ENCODE measurements at places on chromosomes 4 and X.

DNA sequence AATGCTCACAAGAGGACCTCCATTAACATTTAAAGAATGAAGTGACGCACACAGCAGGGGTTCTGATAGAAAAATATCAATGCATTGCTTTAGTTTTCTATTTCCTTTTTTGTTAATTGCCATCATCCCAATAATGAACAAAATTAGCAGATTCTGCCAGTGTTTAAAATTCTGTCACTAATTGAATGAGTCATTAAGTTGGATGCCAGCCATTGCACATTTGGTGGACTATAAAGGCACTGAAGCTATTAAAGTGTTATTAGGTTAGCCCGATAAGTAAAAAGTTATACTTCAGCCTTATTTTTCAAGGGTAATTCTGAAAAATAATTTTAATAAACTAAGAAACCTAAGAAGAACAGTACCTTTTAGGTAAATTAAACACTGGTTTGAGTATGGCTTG is 53.1 kb downstream of the MAP3K15 start:
- DNase-seq, result no peak
- H3K36me3 ChIP-seq, result no peaks in the 10 kb centered on the region
- H3K27me3 ChIP-seq, result no peaks in the 10 kb centered on the region
- H3K27ac ChIP-seq, result no peak overlapping the region
- H3K4me3 ChIP-seq, result no peak overlapping the region
- H3K4me1 ChIP-seq, result no peaks in the 10 kb centered on the region

DNA sequence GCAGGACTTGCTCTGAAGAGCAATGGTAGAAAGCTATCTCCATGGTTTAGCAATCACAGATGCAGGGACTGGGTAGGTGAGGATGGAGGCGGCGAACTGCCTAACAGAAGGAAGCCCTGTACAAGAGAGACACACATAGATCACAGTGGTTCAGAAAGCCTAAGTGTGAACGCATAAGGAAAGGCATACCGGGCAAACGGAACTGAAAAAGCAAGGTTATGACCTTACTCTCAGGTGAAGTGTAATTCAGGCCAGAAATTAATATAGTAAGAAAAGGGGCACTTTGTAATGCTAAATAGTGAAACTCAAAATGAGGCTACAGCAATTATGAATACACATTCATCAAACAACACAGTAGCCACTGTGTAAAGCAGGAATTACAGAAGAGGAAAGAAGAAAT is 126.6 kb downstream of the PALLD start:
- no peaks in the 10 kb centered on the region for H3K27me3 ChIP-seq
- H3K27ac ChIP-seq, result no peak overlapping the region
- peaks cover 4% of the 10 kb centered on the region for H3K4me1 ChIP-seq
- no peak for DNase-seq
- no peak overlapping the region for H3K4me3 ChIP-seq

GRCh38 chr4:23946299-23946698 is 56.5 kb upstream of the PPARGC1A start:
- no peak for DNase-seq
- no peak overlapping the region for H3K4me3 ChIP-seq
- peaks cover 4% of the 10 kb centered on the region for H3K4me1 ChIP-seq
- no peak overlapping the region for H3K27ac ChIP-seq

- H3K27me3 ChIP-seq, result no peaks in the 10 kb centered on the region
- H3K36me3 ChIP-seq, result no peaks in the 10 kb centered on the region
- DNase-seq, result no peak
- peak overlapping the region; percentile 12 for H3K27ac ChIP-seq
- H3K4me1 ChIP-seq, result peaks cover 42% of the 10 kb centered on the region
Observed at GRCh38 chr4:3305610-3306371, 13.0 kb downstream of the RGS12 start.

- H3K27ac ChIP-seq, result no peak overlapping the region
- H3K4me3 ChIP-seq, result no peak overlapping the region
- no peaks in the 10 kb centered on the region for H3K4me1 ChIP-seq
- no peaks in the 10 kb centered on the region for H3K27me3 ChIP-seq
Observed at GRCh38 chr4:109207061-109207460, 95.4 kb downstream of the COL25A1 start.

GRCh38 chr4:12126474-12126873 is 697.8 kb upstream of the HS3ST1 start:
- no peaks in the 10 kb centered on the region for H3K4me1 ChIP-seq
- no peak overlapping the region for H3K27ac ChIP-seq
- no peak for DNase-seq
- no peaks in the 10 kb centered on the region for H3K27me3 ChIP-seq
- H3K36me3 ChIP-seq, result no peaks in the 10 kb centered on the region

DNA sequence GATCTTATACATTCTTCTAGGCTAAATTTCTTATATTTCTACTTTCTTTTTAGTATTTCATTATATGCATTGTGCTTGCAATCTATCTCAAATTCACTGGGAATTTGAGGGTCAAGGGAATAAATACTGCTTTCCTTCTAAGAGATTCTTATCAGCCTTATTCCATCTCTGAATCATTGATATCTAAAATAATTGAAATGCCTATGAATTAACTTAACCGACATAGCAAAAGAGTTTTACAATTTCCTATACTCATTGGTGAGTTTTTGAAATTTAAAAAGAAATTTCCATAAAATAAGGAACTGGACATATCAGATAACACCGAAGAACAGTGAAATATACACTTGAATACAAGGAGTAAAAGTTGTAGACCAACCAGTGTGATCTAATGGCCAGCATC is 373.7 kb downstream of the NAF1 start:
- H3K27me3 ChIP-seq, result no peaks in the 10 kb centered on the region
- no peaks in the 10 kb centered on the region for H3K36me3 ChIP-seq
- no peak for DNase-seq

DNA sequence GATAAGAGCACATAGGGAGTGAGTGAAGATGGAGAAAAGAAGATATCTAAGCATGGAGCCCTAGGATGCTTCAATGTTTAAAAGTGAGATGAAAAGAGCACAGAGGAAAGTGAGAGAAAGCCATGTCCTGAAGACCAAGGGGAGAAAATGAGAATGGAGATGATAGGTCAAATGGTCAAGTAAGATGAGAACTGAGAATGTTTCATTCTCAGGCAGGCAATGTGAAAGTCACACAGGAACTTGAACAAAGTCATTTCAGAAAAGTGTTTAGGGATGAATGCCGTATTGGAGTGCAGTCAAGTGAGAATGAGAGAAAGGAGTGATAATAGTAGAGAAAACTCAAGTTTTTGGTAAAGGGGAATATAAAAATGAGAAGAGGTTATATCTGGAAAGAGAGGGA is 148.7 kb upstream of the PTCHD1 start:
- no peaks in the 10 kb centered on the region for H3K36me3 ChIP-seq
- no peaks in the 10 kb centered on the region for H3K27me3 ChIP-seq
- no peaks in the 10 kb centered on the region for H3K4me1 ChIP-seq
- H3K27ac ChIP-seq, result no peak overlapping the region
- DNase-seq, result no peak
- no peak overlapping the region for H3K4me3 ChIP-seq

Measured in neuronal stem cell (in vitro differentiated cells).